Renal pelvis (tissue), 12 donors: ENCODE measurements at places on chromosomes 4 and X. TPM values are rescaled to one million over a fixed set of nuclear protein-coding genes. Genes with fewer than 3 reads are reported as not detected.

DNA sequence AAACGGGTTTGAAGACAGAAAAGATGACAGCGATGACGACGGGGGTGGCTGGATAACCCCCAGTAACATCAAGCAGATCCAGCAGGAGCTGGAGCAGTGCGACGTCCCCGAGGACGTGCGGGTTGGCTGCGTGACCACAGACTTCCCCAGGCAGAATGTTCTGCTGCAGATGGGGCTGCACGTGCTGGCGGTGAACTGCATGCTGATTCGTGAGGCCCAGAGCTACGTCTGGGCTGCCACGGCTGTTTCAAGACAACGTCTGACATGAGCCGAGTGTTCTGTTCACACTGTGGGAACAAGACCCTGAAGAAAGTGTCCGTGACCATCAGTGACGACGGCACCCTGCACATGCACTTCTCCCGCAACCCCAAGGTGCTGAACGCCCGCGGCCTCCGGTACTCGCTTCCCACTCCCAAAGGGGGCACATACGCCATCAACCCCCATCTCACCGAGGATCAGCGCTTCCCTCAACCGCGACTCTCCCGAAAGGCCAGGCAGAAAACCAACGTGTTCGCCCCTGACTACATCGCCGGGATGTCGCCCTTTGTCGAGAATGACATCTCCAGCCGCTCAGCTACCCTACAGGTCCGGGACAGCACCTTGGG, 319.2 kb upstream of the SLC7A11 start:
- no peak for DNase-seq

DNA sequence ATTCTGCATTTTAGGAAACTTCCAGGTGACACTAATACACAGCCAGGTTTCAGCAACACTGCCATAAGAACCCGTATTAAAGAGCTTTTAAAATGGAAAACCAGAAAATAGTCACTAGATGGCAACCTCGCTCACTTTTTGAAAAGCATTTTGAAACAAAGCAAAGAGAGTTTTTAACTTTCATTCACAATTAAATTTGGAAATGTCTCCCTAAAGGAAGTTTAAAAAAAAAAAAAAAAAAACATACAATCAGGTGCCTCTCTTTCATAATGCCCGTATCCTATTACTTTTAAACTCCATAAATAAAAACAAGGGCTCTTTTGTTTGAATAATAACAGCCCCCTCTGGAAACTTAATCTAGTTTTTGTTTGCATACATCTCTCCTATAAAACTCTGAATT, 20.3 kb downstream of the MEPE start:
- DNase-seq: peak; percentile 50

Gene PHEX
- polyA plus RNA-seq: 0.24 TPM

Gene PPAT
- polyA plus RNA-seq: 25.9 TPM

Gene AFF2
- polyA plus RNA-seq: 4.7 TPM

GRCh38 chr4:158484173-158484885, 37.4 kb upstream of the RXFP1 start:
- DNase-seq: no peak

GRCh38 chr4:22030307-22030706, 81.7 kb upstream of the KCNIP4 start:
- DNase-seq: no peak

- no peak for DNase-seq
Observed at GRCh38 chr4:54103190-54103574, 3.2 kb downstream of the GSX2 start.

GRCh38 chrX:10007621-10008020, 40.5 kb downstream of the CLDN34 start:
- no peak for DNase-seq

GRCh38 chrX:16186380-16187007, 19.2 kb downstream of the MAGEB17 start:
- DNase-seq: no peak

- DNase-seq: no peak
Observed at GRCh38 chr4:116639070-116639577, 446.3 kb downstream of the TRAM1L1 start.

DNA sequence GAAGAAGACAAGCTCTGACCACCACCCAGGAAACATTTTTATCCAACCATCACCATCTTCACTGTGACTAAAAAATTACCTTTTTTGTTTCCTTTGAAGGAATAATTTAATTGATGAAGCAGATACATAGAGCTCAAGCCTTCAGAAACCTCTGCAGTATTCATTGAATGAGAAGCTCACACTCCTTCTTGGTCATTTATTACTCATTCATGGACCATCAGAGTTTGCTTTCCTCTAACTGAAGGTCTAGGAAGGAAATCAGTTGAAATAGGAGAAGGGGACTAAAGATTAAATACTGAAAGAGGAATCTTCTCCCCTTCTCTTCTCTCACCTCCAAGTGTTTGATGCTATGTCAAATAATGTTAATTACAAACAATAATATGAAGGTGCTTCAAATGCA, 290.6 kb upstream of the KLF3 start:
- no peak for DNase-seq

DNA sequence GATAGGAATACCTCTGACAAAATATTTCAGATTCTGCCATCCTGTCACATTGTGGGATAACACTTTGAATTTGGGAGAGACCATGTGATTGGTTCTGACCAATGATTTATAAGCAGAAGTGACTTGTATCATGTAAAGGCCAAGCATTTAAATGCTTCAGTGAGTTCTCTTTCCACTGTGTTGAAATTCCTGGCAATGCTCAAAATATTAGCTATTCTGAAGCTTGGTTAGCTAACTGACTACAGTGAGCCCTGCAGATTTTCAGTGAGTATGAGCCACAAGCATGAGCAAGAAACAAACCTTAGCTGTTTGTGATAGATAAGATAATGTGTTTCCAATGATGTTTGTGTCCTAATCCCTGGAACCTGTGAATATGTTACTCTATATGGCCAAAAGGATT, 562.8 kb upstream of the AADAT start:
- no peak for DNase-seq

DNA sequence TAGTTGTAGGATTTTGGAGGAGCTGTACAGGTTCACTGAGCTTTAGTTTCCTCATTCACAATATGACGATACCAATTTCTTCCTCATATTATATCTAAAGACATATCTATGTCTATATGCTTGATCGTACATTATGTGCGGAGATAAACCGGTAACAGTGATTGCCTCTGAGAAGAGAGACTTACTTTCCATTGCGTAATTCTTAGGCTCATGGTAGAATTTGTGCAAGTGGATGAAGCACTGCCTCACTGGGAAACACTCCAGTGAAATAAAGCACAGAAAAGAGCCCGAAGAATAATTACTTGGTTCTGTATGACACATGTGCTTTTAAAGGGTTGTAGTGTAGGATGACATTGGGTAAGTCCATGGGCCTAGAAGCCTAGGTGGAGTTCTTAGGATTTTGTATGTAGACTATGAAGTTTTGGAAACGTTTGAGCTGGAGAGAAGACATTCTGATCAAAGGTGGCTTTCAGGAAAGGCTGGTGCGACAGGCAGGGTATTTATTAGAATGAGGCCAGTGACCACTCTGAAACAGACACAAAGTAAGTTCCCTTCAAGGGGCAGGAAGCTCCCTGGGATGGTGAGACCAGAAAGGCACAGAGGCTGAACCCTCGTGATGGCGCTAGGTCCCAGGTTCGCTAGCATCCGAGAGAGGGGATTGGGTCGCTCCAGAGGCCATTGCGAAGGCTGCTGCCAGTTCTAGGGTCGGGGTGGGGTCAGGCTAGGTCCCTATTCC, 649 bp upstream of the VBP1 start:
- DNase-seq: no peak

- DNase-seq: no peak
Observed at GRCh38 chrX:151825007-151825406, 87.7 kb upstream of the MAGEA4 start.

- DNase-seq: no peak
Observed at GRCh38 chr4:112416464-112416863, 99.5 kb downstream of the NEUROG2 start.

Gene GAR1
- polyA plus RNA-seq: 40.3 TPM

DNA sequence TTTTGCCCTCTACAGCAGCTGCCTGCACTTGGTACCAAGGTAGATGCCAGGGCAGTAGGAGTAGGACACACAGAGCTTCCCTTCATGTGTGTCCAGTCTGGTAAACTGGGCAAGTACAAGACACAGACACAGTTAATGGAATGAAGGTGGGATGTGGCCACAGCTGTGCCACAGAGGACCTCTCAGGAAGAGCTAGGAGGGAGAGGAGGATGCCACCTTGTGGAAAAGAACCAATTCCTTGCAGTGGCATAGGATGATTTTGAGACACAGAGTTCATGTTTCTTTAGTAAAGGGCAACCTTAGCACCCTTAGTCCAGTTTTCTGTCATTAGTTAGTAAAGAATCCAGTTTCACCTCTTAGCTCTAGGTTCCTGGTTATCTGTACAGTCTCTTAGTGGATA, 36.3 kb upstream of the TBC1D14 start:
- DNase-seq: no peak

GRCh38 chr4:149426461-149426860, 389.2 kb downstream of the IQCM start:
- no peak for DNase-seq

- DNase-seq: no peak
Observed at GRCh38 chr4:150515135-150515534, 66.8 kb upstream of the MAB21L2 start.

DNA sequence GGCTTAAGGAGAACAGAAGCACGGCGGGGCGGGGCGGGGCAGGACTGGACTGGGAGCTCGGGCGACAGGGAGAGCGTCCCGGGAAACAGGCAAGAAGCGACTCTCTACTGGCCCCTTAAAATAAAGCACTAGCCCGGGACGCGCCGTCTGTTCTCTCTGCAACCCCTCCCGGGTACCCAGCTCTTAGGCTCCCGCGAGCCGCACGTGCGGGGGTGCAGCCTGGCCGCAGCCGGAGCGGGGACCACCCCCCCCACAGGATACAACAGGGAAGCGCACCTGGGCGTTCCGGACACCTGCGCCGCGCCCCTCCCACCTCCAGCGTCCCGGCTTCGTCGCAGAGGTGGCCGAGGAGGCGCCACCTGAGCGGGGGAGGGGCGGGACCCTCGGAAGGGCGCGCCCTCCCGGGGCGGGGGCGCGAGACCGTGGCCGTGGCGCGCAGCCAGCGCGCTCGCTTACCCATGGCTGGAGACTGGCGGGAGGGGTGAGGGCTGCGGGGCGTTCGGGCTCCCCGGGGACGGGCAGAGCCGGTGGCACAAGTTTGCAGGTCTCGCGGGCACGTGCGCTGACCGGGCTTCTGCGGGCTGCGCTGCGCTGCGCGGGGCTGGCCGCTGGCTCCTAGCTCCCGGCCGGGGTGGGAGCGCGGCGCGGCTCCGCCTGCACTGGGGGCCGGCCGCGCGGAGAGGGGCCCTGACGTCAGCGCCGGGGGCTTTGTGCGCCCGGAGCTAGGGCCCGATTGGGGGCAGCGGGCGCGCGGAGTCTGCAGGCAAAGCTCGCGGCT, 91.5 kb downstream of the GEMIN8 start:
- DNase-seq: no peak

DNA sequence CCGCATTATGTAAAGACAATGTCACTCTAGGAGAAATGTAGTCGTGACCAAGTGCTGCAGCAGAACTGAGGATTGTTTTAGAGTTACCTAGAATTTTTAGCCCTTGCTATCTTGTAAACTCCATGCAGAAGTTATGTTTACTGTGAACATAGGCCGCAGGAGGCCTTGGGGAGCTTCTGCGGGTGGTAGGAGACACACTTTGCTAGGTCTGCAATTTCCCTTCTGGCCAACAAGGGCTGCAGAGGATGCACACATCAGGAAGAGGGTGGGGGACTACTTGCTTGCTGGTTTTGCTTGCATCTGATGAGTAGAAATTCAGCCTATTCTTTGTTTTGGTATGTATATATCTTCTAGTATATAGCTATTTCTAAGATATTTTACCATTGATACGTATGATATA, 23.1 kb downstream of the BANK1 start:
- DNase-seq: no peak

DNA sequence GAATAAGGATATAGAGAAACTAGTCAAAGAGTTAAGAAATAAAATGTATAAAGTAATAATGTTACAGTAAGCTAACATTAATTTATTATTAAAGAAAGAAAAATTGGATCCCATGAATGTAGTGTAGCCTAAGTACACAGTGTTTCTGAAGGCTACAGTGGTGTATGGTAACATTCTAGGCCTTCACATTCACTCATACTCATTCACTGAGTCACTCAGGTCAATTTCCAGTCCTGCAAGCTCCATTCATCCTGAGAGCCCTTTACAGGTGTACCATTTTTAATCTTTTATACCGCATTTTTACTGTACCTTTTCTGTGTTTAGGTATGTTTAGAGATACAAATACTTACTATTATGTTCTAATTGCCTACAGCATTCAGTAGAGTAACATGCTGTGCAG, 120.6 kb upstream of the AGA start:
- no peak for DNase-seq

GRCh38 chr4:150814873-150815272, 200.2 kb downstream of the LRBA start:
- no peak for DNase-seq

GRCh38 chr4:120761070-120761469, 161.5 kb downstream of the PRDM5 start:
- DNase-seq: no peak
